ENCODE measurements at places on chromosomes 6 and 20.
A peak's percentile ranks its signal among the peaks of the same experiment; 100 is the strongest.

DNA sequence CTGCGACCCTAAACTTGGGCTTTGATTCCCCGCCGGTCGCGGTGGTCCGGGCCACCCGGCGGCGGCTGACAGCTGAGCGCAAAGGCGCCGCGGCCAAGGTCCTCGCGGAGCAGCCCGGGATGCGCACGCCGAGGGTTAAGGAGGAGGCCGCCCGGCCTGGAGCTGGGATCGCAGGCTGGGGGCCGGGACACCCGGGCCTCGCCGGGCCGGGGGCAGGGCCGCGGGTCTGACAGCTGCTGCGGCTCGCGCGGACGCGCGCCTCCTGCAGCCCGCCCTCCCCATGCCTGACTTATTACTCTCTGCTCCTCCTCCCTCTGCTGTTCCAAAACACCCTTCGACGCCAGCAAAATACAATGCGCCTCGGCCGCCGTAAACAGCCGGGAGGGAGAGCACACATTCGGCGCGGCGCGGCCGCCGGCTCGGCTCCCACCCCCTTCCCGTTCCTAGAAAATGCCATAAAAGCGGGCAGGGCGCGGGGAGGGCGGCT, 746 bp downstream of the BACH2 start:
- peak; percentile 24 for DNase-seq

GRCh38 chr20:21507400-21508229, 6.2 kb downstream of the NKX2-2 start:
- DNase-seq = no peak

DNA sequence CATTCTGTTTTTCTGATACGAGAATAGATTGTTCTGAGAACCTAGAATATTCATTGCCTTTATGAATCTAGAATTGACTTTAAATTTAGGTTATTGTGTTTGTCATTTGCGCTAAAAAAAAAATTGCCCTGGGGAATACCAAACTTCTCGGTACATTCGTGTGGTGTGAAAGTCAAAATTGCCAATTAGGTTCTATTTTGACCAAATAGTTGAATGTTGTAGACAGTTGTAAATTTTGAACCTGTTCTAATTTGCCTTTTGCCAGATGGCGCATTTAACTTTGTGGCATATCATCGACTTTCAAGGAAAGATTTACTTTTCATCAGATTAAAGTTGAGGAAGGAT, 3.0 kb downstream of the WTAP start:
- no peak for DNase-seq

DNA sequence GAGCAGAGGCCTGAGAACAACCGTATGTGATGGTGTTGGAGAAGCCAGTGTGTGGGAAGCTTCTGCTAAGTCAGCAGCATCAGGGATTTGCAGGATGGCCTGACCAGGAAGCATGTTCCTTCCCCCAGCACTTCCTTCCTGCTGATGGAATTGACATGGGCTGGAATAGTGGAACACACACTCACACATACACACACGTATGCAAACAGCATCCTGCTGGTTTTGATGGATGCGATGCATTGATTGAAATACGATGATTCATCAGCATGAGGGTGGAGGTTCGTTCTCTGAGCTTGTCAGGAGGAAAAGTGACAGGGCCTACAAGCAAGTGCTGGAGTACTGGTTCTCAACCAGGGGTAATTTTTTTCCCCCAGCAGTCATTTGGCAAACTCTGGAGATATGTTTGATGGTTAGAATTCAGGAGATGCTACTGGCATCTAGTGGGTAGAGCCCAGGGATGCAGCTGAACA, 229.1 kb downstream of the NFATC2 start:
- no peak for DNase-seq

DNA sequence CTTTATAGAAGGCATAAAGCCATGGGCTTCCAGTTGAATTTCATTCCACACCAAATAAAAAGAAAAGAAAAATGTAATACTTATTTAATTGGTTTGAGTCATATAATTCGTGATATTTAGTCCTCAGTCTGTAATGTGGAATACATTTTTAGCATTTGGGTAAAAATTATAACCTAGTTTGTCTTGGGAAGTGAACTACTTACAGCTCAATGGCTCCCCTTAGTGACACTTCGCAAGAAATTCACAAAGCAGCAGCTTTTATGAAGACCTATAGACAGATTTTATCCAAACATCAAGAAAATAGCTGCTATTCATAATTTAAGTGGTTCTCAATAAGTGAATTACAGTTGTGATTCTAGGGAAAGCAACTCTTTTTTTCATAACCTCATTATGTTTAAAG, 72.1 kb downstream of the RSPO3 start:
- peak; percentile 26 for DNase-seq

- DNase-seq = no peak
Observed at GRCh38 chr6:50864601-50865000, 45.9 kb downstream of the TFAP2B start.

DNA sequence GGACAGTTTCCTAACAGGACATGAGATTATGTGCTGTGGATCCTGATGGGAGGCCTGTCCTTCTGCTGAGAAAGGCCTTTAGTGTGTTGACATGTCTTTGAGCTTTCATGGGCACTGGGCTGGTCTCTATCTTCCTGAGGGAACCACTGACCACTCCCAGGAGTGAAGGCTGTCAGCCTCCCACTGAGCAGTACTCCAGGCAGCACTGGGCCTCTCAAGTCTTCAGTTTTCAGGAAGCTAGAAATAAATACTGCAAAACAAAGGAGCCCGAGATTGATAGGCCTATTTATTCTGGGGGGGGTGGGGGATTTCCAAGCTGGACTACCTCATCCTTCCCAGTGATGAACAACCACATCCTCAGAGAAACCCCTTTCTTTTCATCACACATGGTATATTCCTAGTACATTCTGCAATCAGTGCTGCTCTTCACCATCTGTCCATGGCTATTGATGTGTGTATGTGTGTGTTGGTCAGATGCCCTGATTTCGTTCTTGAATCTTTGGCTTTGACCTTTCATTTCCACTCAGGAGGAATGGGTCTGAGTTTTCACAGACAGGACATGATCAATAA, 180.9 kb upstream of the SPTLC3 start:
- DNase-seq = no peak

- no peak for DNase-seq
Observed at GRCh38 chr20:24638591-24639548, 169.4 kb downstream of the SYNDIG1 start.

- DNase-seq = no peak
Observed at GRCh38 chr20:61718361-61719005, 347.2 kb downstream of the TAF4 start.

GRCh38 chr6:144411531-144412165, 126.5 kb downstream of the UTRN start:
- no peak for DNase-seq

DNA sequence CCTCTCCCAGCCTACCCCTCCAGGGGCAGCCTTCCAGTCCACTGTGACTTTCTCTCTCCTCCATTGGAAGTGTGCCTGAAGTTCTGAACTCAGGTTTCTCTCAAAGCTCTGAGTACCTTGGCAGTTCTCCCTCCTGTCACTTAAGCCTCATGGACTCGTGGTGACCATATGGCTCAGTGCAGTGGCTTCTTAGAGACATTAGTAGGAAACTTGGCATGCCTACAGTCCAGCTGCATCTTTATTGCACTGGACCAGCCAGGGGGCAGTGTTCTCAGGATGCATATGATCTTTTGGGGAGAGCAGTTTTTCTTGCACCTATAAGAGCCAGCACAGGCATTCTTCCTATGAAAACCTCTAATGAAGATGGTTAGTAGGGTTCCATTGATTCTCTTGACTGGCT, 47.5 kb upstream of the KCNK16 start:
- DNase-seq = no peak

DNA sequence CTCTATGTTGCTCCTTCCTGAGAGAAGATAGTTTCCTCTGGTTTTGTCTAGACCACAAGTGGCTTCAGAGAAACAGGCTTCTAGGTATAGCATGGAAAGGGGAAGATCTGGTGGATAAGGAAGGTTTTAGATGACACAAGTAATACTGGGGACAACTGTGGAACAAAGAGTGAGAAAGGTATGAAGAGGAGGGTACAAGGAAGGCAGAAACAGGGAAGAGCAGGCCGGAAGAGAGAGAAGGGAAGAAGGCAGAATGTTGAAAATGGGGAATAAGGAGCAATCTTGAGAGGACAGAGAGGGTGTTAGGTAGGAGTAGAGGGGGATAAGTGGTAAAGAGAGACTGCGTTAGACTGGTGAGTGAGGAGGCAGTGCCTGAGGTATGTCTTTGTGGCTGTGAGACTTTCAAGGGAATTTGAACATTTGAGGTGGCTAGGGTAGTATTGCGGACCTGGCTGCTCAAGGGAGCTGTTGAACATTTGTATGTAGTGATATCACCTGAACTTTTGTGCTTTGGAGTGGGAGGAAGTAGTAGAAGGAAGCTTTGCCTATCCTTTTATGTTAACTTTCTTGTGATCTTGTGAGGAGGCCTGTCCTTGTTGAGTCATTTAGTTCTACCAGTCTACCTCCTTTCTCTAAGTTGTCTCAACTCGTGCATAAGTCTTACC, 69.5 kb downstream of the FOXO3 start:
- DNase-seq = peak; percentile 33

GRCh38 chr6:108805611-108806167, 42.5 kb upstream of the ARMC2 start:
- peak; percentile 27 for DNase-seq

GRCh38 chr6:37679539-37680476, 17.9 kb downstream of the MDGA1 start:
- peak; percentile 44 for DNase-seq

DNA sequence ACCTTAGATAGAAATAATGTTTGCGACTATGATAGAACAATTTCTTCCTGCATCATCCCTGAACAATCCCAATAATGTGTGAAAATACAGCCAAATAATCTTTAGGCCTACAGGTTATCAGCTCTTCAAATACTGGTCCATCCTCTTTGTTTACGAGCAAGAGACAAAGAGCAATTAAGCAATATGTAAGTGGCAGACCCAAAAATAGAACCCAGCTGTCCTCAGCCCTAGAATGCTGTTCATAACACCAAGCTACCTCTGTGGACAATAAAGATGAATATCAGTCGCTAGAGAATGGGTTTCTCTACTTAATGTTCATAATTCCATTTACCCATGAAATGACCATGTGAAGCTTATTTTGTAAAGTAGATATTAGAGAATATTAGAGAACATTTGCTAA, 28.4 kb upstream of the OSTM1 start:
- DNase-seq = no peak
